A172 (cell line): ENCODE measurements at places on chromosomes 5 and 9.

- no peak for DNase-seq
Measured at GRCh38 chr9:130333041-130333711, 67.6 kb downstream of the HMCN2 start.

GRCh38 chr9:10032166-10032565 is 580.6 kb downstream of the PTPRD start:
- DNase-seq = no peak

DNA sequence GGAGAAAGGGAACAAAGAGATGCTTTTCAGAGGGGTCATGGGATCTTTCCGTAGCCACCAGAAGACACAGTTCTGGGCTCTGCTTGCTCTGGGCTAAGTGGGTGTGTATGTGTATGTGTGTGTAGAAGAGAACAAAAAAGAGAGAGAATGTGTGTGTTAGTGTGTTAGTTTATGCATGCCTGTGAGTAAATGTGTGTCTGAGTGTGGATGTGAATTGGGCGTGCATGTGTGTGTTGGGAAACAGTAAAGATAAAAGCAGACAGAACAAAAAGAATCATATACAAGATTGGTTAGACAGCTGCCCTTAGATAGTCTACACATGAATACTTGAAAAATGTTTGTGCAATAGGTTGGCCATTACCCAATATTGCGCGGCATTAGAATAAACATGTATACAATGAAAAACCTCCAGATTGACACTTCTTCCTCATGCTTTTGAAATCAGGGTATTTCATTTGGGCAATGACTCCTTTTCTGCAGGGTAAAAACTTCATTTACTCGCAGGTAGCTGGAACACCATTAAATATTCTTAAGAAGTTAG is 36.5 kb upstream of the HSPA9 start:
- DNase-seq = no peak

DNA sequence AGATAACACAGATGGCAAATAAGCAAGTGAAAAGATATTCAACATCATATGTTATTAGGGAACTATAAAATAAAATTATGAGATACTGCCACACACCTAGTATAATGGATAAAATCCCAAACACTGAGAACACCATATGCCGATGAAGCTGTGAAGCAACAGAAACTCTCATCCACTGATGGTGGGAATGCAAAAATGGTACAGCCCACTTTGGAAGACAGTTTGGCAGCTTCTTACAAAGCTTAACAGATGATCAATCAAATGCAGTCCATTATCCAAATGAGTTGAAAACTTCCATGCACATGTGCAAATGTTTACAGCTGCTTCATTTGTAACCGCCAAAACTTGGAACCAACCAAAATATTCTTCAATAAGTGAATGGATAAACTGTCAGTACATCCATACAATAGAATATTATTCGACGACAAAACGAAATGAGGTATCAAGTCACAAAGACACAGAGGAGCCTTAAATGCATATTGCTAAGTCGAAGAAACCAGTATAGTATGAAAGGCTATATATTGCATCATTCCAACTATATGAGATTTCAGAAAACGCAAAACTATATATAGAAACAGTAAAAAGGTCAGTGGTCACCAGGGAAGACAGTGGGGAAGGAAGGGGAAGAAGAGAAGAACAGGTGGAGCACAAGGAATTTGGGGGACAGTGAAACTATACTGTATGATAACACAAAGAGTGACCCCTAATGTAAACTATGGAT is 14.9 kb downstream of the PFDN1 start:
- no peak for DNase-seq

DNA sequence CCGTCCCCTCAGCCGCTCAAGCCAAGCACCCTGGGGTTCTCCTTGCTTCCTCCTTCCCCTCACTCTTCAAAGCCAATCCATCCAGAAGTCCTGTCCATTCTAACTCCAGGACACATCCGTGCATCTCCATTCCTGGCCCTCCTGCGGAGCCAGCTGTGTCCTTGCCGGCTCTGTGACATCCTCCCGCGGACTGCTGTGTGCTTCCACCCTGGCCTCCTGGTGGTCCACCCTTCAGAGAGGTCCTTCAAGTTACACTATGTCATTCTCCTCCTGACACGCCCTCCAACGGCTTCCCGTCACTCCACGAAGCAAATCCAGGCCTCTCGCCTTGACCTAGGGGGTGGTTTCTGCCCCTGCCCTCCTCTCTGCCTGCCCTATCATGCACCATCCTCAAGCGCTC is 13.0 kb upstream of the SCGB3A1 start:
- DNase-seq = no peak

- no peak for DNase-seq
Measured at GRCh38 chr5:67395790-67396418, 199.3 kb upstream of the CD180 start.

DNA sequence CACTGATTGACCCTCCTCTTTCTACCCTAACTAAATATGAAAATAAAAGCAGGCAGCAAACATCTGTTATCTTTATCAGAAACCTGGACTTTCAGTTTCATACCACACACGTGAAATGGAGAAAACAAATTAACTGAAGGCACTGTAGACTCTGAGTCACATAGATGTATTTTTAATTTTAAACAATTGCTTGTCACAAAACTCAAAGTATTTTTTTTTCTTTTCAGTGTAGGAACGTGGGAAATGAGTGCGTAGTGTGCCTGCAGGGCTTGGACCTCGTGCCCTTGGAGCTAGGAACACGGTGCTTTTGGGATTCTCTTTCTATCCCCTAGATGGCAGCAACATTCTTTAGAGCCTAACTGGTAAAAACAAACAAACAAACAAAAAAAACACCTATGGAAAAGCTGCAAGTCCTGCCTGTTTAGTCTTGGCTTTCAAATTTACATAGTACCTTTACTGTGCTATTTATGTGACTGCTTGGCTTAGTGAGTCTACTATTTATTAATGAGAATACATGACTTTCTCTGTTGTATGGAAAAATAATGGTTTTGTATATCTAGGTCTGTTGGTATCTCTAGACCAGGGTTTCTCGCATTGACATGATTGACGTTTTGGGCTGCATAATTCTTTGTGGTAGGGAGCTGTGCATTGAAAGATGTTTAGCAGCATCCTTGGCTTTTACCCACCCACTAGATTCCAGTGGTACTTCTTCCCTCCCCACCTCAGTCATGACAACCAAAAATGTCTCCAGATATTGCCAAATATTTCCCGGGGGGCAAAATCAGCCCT is 16.8 kb upstream of the ACTBL2 start:
- peak; percentile 63 for DNase-seq

DNA sequence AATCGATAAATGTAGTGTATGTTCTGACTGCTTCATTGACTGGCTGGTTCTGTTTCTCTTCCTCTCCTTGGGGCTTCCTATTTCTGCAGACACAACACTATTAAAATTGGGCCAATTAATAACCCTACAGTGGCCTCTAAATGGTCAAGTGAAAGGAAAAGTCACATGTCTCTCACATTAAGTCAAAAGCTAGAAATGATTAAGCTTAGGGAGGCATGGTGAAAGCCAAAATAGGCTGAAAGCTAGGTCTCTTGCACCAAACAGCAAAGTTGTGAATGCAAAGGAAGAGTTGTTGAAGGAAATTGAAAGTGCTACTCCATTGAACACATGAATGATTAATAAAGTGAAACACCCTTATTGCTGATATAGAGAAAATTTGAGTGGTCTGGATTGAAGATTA is 58.2 kb downstream of the CCNH start:
- DNase-seq = no peak

GRCh38 chr9:135530146-135530545 is 8.9 kb downstream of the LCN1 start:
- DNase-seq = no peak

- peak; percentile 27 for DNase-seq
Measured at GRCh38 chr5:34487159-34487879, 168.8 kb upstream of the RAI14 start.

- no peak for DNase-seq
Measured at GRCh38 chr5:23389291-23390101, 117.9 kb upstream of the PRDM9 start.

- DNase-seq = no peak
Measured at GRCh38 chr9:106066940-106067524, 372.7 kb downstream of the TMEM38B start.

GRCh38 chr9:81526587-81526986 is 162.8 kb downstream of the TLE1 start:
- peak; percentile 42 for DNase-seq
